ENCODE measurements at places on chromosomes 4 and X. TPM values are rescaled to one million over a fixed set of nuclear protein-coding genes. Genes with fewer than 3 reads are reported as not detected.

GRCh38 chr4:40140196-40140595 is 56.6 kb upstream of the RHOH start:
- no peak for DNase-seq

Gene GPR50
- 1.6 TPM for total RNA-seq

- no peak for DNase-seq
Measured at GRCh38 chr4:90189946-90190345, 62.8 kb downstream of the CCSER1 start.

- DNase-seq: no peak
Measured at GRCh38 chr4:8817096-8817812, 54.4 kb downstream of the HMX1 start.

Gene CSAG2
- not detected for total RNA-seq

GRCh38 chr4:18734405-18734804 is 712.9 kb upstream of the LCORL start:
- no peak for DNase-seq

DNA sequence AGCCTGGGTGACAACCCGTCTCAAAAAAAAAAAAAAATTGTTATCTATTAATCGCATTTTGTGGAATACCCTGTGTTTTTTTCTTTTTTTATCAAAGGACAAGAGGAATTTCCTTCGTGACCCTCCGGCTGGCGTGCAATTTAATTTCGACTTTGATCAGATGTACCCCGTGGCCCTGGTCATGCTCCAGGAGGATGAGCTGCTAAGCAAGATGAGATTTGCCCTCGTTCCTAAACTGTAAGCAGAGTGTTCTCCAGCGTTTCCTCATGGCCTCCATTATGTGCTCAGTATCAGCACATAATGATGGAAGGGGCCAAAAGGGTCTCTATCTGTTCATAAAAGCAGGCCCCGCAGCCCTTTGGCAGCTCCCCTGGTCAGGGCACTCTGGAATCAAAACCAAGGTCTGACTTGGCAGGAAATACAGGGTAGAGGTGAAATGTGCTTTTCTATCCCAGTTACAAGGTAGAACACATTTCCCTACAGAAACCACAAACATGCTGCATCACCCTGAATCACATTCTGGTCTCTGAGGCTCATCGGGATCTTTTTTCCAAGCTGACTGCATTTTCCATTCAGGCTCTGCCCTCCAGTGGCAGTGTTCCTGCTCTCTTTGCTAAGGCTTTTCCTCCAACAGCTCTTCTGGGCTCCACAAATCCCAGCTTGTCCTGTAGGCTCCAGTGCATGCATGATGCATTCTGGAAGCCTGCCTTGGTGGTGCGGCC is 24.4 kb downstream of the SYAP1 start:
- DNase-seq: no peak

GRCh38 chr4:169047956-169048355 is 37.9 kb upstream of the CBR4 start:
- DNase-seq: no peak

Gene COQ2
- total RNA-seq: 21.5 TPM

DNA sequence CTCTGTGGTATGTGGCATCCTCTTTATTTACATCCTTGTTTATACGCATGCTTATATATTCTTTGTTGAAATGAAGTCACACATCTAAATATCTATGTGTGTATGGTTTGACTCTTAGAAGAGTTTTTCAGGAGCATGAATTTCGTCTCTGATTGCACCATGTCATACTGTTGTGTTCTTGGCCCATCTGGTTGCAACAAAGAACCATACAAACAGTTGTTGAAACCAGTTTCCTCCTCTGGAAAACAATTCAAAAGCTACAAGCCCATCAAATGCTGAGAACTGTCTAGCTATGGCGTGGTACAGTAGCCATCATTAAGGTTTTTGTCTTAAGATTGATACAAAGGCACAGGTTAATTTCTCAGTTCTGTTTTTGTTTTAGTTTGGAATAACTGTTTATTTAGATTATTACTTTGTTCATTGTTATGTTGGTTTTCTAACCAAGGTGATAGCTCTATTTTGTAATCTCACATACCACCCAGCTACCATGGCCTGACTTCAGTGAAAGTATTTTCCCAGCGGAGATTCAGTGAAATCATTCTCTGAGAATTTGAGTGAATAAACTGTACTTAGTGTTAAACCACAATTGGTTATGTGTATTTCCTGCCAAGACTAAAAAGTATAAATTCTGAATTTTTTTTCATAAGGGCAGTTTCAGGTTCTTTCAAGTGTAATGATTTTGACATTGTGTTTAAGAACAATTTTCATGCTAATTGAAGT is 91.0 kb downstream of the ARHGAP24 start:
- no peak for DNase-seq

Gene TBX22
- 0.33 TPM for total RNA-seq

Gene RS1
- not detected for total RNA-seq

DNA sequence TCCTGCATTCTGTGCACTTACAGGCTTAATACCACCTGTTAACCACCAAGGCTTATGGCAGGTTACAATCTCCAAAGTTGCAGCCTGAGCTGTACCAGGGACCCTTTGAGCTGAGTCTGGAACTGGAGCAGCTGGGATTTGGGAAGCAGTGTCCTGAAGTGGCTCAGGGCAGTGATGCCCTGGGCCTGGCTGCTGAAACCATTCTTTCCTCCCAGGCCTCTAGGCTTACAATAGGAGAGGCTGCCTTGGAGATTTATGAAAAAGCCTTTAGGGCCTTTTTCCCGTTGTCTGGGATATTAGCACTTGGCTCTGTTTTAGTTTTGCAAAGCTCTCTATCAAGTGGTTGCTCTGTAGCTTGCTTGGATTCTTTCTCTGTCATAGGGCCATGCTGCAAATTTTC is 154.3 kb upstream of the CASK start:
- no peak for DNase-seq

DNA sequence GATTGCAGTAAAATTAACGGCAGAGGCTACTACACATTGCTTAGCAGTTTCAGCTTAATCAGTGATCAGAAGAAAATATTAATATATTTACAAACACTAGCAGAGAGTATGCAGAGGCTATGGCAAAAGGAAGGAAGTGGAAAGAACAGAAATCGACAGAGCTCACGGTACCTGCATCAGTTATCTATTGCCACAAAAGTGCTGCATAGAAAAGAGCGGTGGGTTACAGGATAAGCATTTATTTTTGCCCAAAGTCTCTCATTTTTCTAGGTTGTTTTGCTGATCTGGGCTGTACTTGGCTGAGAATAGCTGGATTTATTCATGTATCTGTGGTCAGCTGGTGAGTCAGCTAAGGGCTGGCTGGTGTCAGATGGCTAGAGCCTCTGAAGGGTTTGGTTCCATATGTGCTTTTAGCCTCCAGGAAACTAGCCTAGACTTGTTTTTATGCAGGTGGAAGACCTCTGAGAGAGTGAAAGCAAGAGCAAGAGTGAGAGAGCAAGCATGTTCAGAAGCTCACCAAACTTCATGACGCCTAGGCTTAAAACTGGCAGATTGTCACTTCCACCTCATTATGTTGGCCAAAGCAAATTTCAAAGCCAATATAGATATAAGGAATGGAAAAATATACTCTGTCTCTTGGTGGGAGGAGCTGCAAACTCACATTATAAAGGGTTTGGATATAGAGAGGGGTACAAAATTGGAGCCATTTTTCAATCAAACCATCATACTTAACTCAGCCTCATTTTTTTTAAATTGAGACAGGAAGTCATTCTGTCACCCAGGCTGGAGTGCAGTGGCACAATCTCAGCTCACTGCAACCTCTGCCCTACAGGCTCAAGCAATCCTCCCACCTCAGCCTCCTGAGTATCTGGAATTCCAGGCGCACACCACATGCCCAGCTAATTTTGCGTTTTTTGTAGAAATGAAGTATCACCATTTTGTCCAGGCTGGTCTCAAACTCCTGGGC is 153.2 kb upstream of the RPL34 start:
- no peak for DNase-seq

GRCh38 chr4:3387154-3387942 is 54.4 kb upstream of the HGFAC start:
- DNase-seq: no peak

- DNase-seq: no peak
Measured at GRCh38 chrX:135741192-135741715, 26.7 kb downstream of the CT45A3 start.

GRCh38 chr4:148225639-148226038 is 216.6 kb downstream of the NR3C2 start:
- DNase-seq: no peak

DNA sequence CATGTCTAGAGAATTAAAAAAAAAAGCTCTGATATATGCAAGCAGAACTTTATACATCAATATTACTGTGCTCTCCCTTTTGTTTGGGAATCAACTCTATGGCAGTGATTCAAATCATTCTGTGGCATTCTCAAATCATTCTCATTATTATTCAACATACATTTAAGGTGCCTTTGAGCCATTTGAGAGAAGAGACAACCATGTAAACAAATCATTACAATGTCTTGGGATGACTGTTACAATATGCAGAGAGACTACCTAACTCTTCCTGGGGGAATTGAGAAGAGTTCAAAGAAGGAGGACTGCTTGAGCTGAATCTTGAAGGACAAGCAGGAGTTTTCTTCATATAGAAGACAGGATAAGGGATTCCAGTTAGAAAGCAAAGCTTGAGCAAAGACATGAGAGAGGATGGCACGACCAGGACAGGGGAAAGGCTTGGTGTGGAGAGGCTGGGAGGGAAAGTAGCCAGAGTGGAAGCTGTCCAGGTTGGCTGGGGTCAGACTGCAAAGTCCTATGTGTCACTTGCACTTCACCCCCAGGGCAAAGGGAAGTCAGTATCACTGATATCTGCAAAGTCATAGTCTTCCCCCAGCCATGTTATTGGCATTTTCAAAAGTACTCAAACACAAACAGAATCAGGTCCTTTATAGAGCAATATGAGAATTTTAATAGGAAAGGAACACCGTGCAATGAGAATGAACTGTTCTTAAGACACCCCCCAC is 9.0 kb downstream of the SEC24D start:
- no peak for DNase-seq

- DNase-seq: no peak
Measured at GRCh38 chr4:107349266-107349665, 313.2 kb upstream of the DKK2 start.

DNA sequence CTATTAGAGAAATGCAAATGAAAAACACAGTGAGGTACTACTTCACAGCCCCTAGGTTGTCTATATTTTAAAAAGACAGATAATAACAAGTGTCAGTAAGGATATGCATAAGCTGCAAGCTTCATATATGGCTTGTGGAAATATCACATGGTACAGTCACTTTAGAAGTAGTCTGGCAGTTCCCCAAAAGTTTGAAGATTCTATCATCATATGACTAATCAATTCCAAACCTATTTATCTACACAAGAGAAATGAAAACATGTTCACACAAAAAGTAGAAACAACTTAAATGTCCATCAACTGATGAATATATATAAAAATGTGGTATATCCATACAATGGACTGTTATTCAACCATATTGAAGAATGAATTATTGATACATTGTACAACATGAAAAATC is 185.8 kb upstream of the STK26 start:
- no peak for DNase-seq
